Activated naive CD4-positive, alpha-beta T cell treated with anti-CD3 and anti-CD28 coated beads for 36 hours (primary cell): ENCODE measurements at places on chromosomes 2 and 18.

- no peak for DNase-seq
These were observed 120.6 kb downstream of the NRP2 start for GRCh38 chr2:205802941-205803340.

GRCh38 chr2:240363746-240364581 lies 71.5 kb upstream of the GPC1 start:
- DNase-seq: no peak

GRCh38 chr2:5693287-5694201 lies 1.4 kb downstream of the SOX11 start:
- DNase-seq: no peak

- no peak for DNase-seq
These were observed 63.0 kb downstream of the ADNP2 start for GRCh38 chr18:80172056-80172455.

DNA sequence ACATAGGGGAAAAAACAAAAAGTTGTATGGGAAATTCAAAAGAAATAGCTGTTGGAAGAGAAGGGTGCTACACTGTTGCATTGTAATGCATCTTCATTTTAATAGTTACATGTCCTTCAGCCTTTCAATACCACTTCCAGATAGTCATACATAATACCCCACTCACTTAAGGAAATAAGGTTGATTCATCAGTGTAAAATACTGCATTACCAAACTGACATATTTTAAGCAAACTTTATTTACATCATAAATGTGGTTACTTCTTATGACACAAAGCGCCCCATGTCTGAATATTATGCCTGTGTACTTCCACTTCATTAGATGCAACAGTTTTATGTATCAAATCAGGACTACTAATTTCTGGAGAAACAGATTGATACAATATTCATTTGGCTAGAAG lies 4.5 kb downstream of the RBMS1 start:
- DNase-seq: no peak

DNA sequence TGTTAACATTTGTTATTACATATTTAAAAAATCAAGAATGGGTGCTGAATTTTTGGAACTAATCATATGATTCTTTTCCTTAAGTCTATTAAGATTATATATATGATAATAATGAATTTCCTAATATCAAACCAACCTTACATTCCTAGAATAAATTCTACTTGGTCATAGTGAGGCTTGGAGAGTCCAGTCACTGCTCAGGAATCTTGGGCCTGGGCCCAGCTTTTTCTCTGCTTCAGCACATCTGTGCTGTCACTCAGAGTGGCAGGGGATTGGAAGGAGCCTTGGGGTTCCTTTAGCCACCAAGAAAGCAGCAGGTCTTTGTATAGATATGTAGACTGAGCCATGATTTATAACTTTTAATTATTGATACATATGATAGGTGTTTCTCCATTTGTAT lies 19.9 kb upstream of the ZAP70 start:
- DNase-seq: no peak

GRCh38 chr2:172119089-172119488 lies 16.4 kb upstream of the DLX2 start:
- DNase-seq: no peak

GRCh38 chr2:143802242-143802641 lies 673.0 kb downstream of the ARHGAP15 start:
- no peak for DNase-seq

DNA sequence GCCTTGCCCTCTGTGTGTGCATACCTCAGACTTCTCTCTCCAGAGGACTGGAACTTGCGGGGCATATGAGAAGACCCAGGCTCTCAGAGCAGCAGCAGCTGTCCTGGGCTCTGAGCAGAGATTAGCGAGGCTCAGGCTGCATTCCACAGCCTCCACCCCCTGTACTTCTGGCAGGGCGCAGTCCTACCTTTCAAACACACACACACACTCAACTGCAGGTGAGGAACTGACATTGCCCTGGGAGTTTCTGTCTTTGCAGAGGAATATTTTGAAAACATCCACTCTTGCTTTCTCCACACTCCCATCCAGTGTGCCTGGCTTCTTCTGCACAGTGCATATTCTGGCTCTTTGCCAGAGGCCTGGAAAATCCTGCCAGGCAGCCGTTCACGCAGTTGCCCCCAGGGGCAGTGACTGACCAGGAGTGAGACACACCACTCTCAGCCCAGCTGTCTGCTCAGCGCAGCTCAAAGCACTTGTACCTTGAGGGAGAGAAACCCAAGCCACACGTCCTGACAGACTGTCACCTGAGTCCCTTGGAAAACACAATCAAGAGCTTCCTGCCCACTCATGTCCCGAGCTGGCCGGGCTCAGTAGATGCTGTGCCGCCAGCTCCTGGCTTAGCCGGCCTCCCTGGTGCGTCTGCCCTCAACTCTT lies 460.8 kb downstream of the RNF144A start:
- DNase-seq: no peak

DNA sequence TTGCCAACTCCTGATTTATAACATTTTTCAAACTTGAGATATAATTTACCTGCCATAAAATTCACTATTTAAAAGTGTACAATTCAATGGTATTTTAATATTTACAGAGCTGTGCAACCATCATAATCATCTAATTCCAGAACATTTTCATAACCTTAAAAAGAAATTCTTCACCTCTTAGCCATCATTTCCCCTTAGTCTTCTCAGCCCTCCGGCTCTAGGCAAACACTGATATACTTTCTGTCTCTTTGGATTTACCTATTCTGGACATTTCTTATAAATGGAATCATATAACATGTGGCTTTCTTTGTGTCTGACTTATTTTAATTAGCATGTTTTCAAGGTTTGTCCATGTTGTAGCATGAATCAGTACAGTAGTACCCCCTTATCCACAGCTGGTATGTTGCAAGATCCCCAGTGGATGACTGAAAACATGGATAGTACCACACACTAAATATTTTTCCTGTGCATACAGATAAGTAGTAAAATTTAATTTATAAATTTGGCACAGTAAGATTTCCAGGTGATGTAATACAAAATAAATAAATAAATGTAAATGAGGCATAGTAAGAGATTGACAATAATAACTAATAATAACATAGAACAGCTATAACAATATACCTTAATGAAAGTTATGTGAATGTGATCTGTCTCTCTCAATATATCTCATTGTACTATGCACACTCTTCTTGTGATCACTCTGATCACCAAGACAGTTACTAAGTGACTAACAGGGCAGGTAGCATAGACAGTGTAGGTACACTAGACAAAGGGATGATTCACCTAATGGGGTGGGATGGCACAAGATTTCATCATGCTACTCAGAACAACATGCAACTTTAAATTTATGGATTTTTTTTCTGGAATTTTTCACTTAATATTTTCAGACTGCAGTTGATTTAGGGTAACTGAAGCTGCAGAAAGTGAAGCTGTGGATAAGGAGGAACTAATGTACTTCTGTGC lies 73.1 kb downstream of the RAB3GAP1 start:
- DNase-seq: no peak

DNA sequence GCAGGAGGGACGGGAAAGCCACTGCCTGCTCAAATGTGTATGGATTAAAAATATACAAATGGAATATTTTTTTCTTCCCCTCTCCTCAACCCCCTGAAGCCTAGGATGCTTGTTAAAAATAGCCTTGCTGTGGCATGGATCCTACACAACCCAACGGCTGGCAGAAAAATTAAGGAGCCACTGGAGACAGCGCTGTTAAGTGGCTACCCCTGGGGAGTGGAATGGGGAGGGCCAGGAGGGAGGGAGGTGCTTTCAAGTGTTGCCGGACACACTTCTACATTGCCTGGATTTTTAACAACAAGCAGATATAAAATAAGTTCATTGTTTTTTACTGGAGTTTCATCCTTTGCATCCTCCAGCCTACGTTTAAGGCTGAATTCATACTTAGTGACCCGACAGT lies 66.6 kb downstream of the ZBTB7C start:
- no peak for DNase-seq
